ENCODE measurements at places on chromosomes 6 and 20.

GRCh38 chr20:21433329-21433890 lies 36.1 kb upstream of the NKX2-4 start:
- DNase-seq, result no peak

DNA sequence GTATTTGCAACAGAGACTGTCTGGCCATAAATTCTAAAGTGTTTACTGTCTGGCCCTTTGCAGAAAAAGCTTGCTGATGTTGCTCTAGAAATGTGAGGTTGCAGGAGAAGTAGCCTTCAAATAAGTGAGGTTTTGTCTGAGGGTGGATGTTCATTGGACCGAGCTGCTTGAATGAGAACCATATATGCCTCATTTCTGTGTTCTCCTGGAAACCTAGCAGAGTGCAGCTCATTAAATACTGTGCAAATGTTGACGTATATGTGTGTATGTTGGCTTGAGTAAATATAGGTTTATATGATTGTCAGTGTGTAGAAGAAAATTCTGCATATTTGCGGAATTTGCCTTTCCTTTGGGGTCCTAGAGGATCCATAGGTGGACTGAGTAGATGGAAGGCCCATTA lies 39.0 kb downstream of the CHMP4B start:
- no peak for DNase-seq

DNA sequence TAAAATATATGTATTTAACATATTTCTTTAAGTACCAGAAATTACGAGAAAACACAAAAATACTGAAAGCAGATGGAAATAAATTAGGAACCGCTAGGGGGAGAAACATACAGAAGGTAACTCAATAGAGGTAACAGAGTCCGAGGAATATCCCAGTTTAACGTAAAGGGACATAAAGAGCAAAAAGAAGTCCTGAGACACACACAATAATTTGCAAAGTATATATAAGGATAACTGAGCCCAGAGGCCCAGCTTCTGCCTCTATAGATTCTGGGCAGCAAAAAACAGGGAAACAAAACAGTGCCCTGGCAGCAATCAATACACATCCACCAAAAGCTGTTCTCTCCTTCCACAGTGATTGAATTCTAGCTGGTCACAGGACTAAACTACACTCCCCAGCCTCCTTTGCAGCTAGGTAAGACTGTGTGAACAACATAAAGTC lies 15.1 kb downstream of the TBC1D32 start:
- no peak for DNase-seq

- DNase-seq, result no peak
Observed at GRCh38 chr20:46802722-46803121, 91.9 kb upstream of the EYA2 start.

DNA sequence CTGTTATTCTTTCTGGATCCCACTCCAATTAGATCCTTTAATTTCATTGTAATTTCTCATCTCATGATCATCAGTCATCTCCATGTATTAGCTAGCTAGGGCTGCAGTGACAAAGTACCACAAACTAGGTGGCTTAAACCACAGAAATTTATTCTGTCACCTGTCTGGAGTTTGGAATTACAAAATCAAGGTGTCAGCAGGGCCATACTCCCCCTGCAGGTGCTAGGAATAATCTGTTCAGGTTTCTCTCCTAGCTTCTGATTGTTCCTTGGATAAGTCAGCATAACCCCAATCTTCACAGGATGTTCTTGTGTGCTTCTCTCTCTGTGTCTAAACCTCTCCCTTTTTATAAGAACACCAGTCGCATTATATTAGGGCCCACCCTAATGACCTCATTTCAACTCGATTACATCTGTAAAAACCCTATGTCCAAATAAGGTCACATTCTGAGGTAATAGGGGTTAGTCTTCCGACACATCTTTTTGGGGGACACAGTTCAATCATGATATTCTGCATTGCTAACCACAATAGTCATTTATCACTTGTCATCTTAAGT lies 40.5 kb downstream of the BEND6 start:
- DNase-seq, result no peak

DNA sequence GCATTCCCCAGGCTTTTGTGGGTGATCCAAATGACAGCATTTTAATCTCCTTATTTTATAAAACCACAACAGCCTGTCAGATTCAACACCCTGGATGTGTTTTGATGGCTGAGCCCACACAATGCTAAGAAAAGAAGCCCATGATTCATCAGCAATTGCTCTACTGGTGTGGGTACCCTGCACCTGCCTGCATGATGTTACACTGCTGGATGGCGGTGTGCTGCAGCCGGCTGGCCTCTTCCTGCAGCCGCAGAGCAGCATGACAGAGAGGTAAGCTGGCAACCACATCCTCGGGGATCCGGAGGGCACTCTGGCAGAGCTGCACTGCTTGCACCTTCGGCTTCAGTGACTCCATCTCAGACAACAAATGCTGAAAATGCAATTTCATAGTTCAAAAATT lies 327.5 kb downstream of the SYNE1 start:
- DNase-seq, result peak; percentile 7

DNA sequence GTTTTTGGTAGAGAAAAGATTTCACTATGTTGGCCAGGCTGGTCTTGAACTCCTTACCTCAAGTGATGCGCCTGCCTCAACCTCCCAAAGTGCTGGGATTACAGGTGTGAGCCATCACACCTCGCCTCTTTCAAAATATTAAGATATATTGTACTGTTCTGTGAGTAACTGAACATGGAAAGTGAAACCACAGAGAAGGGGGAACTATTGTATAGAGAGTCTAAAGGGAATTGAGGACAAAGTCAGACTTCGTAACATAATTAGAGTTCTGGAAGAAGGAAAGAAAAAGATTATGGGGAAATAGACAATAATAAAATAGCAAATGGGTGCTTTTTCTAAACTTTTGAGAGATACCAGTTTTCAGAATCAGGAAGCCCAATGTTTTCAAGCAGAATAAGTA lies 17.4 kb upstream of the AKAP7 start:
- no peak for DNase-seq

GRCh38 chr6:44580901-44581300 lies 193.4 kb downstream of the CDC5L start:
- no peak for DNase-seq

GRCh38 chr6:102571236-102571908 lies 1177.9 kb downstream of the GRIK2 start:
- no peak for DNase-seq

- DNase-seq, result no peak
Observed at GRCh38 chr6:18183766-18184165, 28.5 kb downstream of the KDM1B start.

GRCh38 chr6:66825539-66825938 lies 1118.5 kb upstream of the EYS start:
- no peak for DNase-seq

- no peak for DNase-seq
Observed at GRCh38 chr20:33561692-33562601, 72.1 kb downstream of the CBFA2T2 start.

DNA sequence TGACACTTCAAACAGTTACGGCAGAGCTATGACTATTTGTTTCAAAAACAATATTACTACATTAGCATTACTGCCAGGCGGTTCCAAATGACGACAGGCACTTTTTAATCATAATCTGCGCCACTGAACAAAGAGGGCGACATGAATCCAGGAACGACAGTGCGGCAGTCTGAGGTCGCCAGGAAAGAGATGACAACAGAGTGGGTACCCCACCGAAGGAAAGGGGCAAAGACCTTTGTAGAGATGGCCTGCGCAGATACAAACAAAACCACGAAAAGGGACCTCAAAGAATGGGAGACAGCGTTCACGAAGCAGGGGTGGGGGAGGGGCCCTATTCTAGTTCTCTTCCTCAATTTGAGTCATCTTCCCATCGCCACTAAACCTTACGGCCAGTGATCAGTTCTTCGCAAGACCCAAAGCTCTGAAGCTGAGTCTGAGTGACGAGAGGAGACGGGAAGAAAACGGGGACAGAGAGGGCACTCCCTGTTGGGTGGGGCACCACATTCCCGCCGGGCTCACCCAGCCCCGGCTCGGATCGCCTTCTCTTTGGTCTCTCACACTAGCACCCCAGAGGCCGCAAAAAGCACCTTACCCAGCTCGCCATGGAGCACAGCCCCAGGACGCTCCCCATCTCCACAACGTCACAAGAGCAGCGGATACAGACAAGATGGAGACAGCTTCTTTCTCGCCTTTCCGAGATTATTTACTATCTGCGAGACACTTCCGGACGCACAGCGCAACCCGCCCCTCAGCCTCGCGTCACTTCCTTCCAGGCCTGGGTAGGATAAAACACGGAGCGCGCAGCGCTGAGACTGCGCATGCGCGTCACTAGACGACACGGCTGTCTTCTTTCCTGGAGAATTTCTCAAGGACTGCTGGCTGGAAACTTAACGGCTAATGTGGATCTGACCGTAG lies at the start of gene SERINC1:
SERINC1 (minus strand) TSS at position 701 of the 915 bp plus-strand sequence; CDS start at position 631, 70 bp downstream.
- peak; percentile 82 for DNase-seq

DNA sequence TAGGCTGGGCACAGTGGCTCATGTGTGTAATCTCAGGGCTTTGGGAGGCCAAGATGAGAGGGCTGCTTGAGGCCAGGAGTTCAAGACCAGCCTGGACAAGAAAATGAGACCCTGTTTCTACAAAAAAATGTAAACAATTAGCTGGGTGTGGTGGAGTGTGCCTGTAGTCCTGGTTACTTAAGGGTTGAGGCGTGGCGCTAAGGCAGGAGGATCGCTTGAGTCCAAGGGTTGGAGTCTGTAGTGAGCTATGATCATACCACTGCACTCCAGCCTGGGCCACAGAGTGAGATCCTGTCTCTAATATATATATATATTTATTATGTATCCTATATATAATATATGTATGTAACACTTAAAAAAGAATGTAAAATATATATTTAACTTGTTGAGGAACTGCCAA lies 7.9 kb upstream of the ABRACL start:
- no peak for DNase-seq

DNA sequence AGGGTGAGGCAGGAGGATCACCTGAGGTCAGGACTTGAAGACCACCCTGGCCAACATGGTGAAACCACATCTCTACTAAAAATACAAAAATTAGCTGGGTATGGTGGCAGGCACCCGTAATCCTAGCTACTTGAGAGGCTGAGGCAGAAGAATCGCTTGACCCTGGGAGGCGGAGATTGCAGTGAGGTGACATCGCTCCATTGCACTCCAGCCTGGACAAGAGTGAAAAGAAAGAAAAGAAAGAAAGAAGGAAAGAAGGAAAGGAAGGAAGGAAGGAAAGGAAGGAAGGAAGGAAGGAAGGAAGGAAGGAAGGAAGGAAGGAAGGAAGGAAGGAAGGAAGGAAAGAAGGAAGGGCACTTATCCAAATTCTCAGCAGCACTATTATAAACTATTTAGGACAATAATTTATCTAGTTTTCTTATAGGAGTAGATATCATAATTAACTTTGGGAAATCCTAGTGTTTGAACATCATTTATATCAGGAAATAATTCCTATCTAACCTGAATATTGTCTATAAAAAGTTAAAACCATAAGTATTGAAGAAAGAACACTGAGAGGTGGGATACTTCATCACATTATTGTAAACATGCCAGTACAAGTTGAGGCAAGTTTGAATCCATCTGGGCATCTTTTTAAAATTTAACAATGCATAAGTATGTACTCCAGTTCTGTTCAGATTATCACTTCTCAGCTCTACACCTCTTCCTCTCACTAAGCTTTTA lies 305.5 kb downstream of the SLC35F1 start:
- DNase-seq, result no peak

DNA sequence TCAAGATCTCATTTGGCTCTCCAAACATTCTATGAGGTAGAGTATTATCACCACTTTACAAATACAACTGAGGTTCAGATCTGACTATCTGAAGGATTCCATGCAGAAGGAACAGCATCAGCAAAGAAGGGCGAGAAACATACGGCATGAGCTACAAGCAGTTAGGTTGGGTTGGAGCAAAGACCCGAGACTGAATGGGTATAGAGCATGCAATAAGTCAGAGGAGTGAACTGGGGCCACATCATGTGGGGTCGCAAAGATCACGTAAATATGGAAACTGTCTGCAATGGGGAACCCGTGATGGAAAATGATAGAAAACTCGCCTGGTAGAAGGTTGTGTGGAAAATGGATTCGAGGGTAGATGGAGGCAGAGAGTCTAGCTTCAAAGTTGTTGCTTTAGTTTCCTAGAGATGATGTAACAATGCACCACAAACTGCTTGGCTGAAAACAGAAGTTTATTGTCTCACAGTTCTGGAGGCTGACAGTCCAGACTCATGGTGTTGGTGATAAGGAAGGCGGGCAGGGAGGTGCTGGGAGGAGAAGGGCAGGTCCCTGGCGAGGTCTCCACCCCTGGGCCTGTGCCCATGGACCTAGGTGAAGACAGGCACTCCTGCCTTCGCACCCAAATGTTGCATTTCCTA lies 44.3 kb upstream of the BCLAF1 start:
- no peak for DNase-seq

- no peak for DNase-seq
Observed at GRCh38 chr6:63571361-63572043, 778 bp upstream of the LOC128125822 start.

- no peak for DNase-seq
Observed at GRCh38 chr6:37209461-37210205, 39.7 kb downstream of the PIM1 start.

DNA sequence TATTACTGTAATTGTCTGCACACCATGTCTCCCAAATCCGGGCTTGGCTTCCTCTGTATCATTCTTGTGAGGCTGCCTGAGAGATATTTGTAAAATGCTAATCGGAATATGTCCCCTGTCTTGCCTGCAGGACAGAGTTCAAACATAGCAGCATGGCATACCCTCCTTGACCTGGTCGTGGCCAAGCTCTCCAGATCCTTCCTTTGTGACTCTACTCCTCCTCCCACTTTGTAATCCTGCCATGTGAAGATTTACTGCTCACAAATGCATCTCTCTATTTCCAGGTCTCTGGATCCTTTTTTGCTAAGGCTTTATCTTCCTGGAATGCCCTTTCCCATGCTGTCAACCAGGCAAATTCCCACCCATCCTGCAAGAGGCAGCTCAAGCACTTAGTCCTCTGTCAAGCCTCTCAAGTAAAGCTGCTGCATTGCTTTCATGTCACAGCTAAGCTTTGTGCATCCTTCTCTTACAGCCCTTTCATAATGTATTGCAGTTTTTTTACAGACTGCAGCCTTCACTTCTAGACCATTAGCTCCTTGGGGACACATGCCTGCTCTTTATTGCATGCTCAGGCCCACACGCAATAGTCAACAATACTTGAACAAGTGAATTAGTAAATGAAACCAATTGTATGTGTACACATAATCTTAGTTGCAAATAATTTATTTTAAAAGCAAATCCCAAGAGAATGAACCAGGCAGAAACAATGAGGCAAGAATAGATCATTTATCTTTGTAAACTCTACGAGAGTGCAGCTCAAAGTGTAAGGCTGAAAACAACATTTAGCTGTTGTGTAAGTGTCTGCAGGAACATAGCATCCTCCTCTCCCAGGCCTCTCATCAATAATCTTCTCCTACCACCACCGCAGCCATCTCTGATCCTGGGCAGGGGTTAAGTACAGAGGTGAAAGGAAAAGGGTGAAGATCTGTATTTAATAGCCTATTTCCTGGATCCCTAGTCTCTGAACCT lies 45.8 kb downstream of the HIVEP2 start:
- no peak for DNase-seq

GRCh38 chr6:36841756-36842155 lies 2.5 kb upstream of the CPNE5 start:
- no peak for DNase-seq
